Fibroblast of skin of back (primary cell): ENCODE measurements at places on chromosomes 7 and 10.

GRCh38 chr7:20233362-20233761, 16.2 kb upstream of the MACC1 start:
- DNase-seq: no peak

DNA sequence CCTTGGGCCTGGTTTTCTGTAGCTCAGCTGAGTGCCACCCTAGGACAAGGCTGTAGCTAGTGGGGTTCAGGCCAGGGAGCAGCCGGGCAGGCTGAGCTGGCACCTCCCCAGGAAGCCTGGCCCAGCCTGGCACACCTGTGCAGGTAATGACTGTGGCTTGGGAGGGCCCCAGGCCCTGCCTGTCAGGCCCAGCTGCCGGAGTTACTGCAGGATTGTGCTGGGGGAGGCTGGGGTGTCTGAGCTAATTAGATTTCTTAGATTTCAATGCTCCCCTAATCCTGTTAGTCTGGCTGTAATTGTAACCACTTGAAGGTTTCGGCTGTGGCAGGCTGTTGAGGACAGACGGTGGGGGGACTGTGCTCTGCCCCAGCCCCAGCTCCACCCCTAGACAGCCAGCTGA, 6.0 kb downstream of the ZMIZ1 start:
- no peak for DNase-seq

DNA sequence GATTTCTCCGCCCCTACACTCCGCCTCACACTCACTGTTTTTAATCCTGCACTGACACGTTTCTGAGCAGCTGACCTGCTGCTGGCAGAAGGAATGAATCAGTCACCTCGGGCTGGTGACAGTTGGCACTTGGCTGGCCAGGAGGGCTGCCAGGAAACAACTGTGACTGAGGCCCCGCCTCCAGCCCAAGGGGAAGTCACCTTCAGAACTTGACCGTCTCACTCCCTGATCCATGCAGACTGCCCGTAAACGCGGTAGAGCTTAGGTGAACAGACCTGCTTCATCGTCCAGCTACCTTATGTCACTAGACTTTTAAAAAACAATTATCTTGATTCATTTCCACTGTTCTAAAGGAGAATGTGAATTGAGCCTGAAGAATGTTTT, 107.5 kb downstream of the DOCK1 start:
- DNase-seq: peak; percentile 12

DNA sequence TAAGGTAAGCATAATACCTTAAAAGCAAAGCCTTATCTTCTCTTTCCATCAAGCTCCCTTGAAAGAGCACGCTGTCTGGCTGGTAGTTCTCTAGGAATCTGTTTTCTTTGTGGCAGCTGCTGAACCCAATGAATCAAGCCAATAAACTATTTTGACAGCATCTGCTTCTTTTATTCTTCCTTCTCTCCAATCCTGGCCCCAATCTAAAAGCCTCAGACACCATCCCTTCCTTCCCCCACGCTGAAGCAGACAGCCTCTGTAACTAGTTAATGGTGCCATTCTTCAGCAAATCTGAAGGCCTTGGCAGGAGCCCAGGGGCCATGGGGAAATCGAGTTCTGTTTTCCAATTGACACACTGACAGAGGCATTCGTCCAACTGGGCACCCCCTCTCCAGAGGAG, 186.6 kb upstream of the LYZL1 start:
- no peak for DNase-seq

DNA sequence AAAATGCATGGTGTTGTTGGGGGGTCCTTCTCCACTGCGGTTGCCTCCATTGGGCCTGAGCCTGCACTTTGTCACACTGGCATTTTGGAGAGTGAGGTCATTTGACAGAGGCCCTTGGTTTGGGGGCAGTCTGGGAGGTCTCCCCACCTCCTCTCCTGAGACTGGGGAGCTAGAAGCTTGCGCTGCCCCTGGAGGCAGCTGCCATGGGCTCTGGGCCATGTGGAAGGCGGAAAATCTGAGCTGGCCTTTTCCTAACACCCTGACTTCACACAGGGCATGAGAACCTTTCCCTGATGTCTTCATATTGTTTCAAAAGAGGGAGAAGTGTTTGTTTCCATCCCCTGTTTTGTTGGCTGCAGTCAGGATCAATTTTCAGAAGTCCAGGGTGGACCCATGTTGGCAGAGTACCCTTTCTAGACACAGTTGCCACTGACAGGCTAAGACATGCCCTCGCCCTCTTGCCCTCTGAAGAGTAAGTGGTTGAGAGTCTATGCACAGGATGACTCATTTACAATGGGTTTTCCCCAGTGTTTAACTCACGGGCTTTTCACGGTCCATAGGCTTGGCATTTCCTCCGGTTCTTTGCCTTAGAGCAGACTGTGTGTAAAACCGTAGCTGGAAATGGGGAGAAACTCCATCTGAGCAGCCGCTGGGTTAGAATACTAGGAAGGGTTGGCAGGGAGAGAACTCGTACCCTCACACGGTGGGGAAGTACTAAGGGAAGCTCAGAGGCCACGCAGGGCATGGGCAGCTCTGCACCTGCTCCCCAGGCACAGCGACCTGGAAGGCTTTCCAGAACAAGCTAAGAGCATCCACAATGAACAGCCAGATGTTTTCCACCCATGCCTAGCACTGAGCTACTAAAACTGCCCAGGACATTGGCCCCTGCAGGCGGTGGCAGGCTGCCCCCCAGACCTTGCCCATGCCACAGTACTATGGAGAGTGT, 655.0 kb downstream of the SDK1 start:
- peak; percentile 25 for DNase-seq

GRCh38 chr10:63760034-63760707, 239.0 kb downstream of the REEP3 start:
- peak; percentile 60 for DNase-seq

DNA sequence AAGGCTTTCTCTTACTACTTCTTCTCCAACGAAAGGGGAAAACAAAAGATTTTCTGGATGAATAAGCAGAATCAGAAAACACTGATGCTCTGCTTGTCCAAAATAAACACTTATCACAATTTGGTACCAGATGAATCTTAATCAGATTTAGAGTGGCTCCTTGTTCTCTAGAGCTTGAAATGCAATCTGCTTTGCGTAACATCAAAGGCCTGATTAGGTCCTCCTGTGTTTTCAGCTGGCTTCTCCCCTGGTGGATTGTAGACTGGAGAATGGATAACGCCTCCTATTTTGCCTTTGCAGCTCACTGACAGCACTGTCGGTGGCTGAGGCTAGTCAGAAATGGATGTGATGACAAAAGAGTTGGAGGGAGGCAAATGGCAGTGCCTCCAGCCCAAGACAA, 91.2 kb downstream of the FAM13C start:
- DNase-seq: no peak

DNA sequence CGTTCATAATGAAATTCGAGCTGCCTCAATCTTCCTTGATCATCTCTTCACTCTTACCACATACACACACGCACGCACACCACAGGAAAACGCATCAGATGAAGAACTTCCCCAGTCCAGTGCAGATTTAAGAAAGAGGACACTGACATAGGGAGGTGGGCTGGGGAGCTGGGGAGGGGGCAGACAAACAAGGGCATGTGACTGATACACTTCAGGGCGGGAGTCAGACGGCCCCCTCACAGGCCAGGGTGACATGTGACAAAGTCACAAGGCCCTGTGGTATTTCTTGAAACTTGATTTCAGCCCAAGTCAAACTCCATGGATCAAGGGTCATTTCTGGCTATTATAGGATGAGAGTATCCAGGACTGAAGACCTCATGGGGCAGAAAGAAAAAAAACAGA, 82.6 kb downstream of the KCNMA1 start:
- DNase-seq: no peak

DNA sequence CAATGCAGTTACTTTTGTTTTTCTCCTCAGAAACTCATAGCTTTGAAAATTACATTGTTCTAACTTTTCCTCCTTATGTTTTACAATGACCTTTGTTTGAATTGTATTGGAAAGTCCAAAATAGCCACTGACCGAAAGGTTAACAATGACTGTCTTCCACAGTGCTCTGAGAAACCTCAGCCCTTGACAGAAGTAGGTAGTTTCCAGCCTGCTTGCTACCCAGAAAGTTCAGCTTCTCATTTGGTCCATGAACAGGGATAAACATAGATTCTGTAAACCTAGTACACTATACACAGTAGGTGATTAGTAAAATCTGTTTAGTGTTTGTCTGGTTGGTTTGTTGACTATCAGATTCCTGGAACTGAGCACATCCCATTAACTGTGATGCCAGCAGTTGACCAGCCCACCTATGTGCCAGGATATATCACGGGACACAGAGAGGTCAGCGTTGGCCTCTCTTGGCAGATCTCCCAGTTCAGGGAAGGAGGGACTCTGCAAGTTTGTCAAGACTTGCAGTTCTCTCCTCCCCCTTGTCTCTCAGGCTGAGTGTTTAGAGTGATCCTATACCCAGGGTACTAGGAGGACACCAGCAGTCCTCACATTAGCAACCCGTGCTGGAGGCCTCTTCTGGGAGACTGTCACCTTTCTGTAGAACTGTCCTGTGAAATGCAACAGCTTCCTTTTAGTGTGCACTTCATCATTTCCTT, 297.6 kb downstream of the ARHGAP12 start:
- no peak for DNase-seq

GRCh38 chr7:75575488-75576121, 83.5 kb downstream of the SPDYE5 start:
- peak; percentile 19 for DNase-seq

DNA sequence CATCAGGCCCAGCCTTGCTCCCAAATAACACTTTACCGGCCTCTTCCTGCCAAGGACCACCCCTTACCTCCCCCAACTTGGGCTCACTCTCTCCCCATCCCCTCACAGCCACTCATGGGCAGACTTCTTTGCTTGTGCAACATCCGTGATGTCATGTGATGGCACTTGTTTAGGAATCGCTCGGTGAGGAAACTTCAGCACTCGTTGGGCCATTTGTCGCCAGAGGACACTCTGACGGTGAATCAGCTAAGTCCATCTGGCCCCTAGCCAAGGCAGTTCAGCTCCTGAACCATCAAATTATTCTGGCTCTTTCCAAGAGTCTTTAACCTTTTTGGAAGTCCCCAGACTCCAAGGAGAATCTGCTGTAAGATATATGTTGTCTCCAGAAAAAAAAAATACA, 19.2 kb downstream of the BTBD16 start:
- no peak for DNase-seq

- DNase-seq: no peak
Observed at GRCh38 chr10:133247681-133248333, 10.2 kb downstream of the VENTX start.

DNA sequence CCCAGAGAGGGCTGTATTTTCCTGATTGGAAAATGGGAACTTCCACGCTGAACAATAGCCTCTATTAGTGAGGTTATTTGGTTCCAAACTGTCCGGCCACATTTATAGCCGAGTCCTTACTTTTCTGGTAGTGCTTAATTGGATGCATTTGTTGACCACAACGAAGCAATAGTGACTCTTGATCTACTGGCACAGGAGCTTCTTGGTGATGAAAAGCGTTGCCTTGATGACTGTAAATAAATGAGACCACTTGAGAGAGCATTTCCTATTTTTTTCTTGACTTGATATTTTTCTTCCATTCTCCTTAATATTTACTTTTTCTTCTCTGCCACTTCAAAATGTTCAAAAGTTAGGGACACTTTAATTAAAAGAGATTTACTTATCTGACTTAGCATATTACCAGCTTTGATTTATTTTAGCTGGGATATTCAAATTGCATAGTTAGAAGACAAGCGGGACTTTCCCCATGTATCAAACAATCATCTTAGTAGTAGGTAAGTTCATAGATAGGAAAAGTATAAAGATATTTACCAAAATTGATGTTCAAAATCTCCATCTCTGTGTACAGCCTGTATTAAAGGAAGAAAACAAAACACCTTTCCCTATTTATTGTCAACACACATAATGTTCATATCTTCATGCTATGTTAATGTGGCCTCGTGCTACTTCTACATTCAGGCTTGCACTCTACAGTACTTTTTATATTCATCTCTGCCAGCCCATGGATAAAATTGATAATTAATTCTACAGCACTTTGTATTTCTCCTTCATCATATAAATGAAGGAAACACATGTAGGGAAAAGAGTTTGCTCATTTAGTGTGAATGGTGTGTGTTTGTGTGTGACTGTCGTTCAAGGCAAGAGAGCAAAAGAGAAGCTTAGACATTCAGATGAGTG, 5.1 kb upstream of the SP8 start:
- no peak for DNase-seq

GRCh38 chr7:107078517-107078966, 34.0 kb downstream of the PRKAR2B start:
- peak; percentile 7 for DNase-seq

- no peak for DNase-seq
Observed at GRCh38 chr10:86855513-86855912, 99.1 kb downstream of the BMPR1A start.

- peak; percentile 82 for DNase-seq
Observed at GRCh38 chr10:66925896-66926715, at the start of gene LRRTM3. Gene LRRTM3 (plus strand): TSS chr10:66926036.

- DNase-seq: peak; percentile 44
Observed at GRCh38 chr7:146004805-146005204, 111.8 kb upstream of the CNTNAP2 start.

DNA sequence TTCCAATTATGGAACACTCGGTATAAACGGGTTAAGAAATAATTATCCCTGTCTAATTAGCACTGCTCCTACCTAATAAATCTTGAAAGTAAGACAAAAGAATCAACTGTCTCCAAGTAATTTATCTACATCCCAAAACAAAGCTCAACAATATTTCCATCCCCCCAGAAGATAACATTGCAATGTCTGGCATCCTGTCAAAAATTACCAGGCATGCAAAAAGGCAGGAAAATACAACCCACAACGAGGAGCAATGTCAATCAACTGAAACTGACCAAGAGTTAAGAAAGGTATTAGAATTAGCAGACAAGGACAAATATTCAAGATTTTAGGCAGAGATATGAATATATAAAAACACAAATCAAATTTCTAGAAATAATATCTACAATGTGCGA, 84.5 kb upstream of the SVIL start:
- no peak for DNase-seq

GRCh38 chr10:132206806-132207535, 20.2 kb downstream of the DPYSL4 start:
- no peak for DNase-seq

GRCh38 chr7:66413379-66414114, 208.4 kb downstream of the TPST1 start:
- DNase-seq: peak; percentile 80

GRCh38 chr10:47294057-47294456, 5.9 kb upstream of the GDF10 start:
- no peak for DNase-seq

DNA sequence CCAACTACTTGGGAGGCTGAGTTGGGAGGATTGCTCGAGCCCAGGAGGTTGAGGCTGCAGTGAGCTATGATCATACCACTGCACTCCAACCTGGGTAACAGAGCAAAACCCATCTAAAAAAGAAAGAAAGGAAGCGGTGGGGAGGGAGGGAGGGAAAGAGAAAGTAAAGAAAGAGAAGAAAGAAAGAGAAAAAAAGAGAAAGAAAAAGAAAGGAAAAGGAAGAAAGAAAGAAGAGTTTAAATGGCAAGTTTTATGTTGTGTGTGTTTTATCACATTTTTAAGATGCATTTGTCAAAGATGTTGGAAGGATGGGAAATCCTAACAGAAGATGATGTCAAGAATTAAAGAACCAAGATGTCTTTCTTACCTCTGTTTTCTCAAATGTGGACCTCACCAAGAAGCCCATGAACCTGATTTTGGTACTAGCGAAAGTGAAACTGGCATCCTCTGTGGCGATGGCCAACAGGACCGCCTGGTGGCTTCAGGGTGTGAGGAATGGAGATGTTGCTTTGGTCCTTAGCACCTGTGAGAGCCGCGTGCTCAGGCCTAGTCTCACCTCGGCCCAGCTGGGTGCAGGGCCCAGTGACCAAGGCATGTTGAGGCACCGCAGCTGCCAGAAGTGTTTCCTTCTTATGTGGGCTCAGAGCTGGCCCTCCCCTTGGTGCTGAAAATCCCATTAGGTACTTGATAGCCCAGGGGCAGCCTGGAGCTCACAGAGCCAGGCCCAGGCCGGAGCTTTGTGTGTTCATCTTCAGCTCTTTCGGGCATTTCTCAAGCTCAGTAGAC, 9.8 kb downstream of the UCMA start:
- DNase-seq: no peak
